ENCODE measurements at places on chromosomes 6 and 20.

DNA sequence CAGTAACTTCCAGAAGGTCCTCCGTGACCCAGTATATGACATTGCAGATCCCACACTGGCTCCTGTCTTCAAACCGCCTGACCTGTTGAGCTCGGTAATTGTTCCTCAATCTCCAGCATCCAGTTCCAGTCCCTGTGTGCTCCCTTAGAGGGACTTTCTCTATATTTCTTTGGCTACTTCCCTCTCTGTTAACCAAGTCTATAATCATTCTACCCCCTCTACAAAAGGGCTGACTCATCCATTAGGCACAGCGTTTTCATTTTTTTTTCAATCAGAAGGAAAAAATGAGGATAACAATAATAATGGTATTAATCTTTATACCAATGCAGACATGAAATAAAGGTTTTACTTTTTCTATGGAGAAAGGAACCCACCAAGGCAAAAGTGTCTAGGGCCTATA lies 69.3 kb downstream of the FAM229B start:
- no peak for DNase-seq

DNA sequence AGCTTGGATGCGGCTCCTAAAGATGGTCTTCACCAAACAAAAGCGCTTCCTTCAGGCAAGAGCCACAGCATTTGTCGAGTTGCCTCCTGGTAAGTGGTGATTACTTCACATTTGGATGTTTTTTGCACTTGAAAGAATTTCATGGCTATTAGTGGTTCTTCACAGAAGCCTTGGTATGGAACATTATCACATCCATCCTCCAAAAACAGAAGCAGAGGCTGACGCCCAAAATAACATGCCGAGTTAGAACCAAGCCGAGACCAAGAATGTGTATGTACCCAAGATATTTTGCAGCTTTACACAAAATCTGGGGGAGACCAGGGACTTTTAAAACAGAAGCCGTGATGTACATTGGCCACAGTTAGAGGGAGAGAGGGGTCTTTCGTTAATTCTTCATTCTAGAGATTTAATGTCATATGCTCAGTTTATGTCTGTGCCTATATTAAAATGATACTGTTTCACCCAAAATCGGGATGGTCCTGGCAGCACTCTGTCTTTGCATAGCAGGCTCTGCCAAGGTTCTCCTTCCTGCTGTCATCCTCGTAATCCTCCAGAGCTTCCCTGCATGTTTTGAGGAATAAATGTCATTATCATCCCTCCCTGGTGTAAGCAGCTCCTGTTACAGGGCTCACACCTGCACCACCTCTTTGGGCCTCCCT lies 109.3 kb downstream of the TMEM242 start:
- no peak for DNase-seq

DNA sequence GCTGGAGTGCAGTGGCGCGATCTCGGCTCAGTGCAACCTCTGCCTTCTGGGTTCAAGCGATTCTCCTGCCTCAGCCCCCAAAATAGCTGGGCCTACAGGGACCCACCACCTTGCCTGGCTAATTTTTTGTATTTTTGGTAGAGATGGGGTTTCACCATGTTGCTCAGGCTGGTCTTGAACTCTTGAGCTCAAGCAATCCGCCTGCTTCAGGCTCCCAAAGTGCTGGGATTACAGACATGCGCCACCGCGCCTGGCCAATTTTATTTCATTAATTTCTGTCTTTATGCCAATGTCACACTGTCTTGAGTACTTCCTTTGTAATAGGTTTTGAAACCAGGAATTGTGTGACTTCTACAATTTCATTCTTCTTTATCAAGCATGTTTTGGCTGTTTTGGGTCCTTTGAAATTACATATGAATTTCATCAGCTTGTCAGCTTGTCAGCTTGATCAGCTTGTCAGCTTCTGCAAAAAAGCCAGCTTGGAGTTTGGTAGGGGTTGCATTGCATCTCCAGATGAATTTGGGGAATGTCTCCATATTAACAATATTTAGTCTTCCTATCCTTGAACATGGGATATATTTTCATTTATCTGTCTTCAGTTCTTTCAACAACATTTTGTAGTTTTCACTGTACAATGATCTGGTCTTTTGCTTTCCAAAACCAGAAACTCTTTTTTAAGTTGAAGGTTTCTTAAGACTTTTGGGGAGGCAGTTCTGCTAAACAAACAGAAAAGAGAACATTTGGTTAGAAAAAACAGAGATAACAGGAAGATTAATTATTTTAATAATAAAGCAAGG lies 20.8 kb downstream of the ZFAND3 start:
- no peak for DNase-seq

- DNase-seq = no peak
These were observed 54.1 kb downstream of the TULP4 start for GRCh38 chr6:158366363-158366762.

GRCh38 chr20:62539198-62540045 lies 63.6 kb upstream of the GATA5 start:
- no peak for DNase-seq

- DNase-seq = no peak
These were observed 85.7 kb upstream of the DOK5 start for GRCh38 chr20:54389596-54390280.

GRCh38 chr6:144190593-144190992 lies 40.3 kb downstream of the STX11 start:
- DNase-seq = no peak
